ENCODE measurements at places on chromosomes 12 and 14. TPM values are rescaled to one million over a fixed set of nuclear protein-coding genes. Genes with fewer than 3 reads are reported as not detected.

DNA sequence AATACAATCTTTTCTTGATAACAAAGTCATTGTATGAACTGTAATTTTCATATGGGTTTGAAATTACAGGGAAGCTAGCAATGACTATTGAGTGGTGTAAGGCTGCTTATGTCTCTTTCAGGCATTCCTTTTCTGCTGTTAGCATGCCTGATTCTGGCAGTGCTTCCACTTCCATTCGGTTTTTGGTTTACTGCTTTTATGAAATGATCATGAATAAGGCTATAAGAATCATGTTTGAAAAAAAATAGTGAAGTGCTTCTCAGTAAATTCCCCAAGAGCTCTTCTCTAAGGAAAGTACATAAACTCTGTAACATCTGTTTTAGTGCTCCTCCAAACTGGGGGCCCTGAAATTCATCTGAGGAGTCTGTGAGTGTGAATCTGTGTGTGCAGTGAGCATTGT is 434.0 kb upstream of the RGS6 start:
- no peak for DNase-seq

DNA sequence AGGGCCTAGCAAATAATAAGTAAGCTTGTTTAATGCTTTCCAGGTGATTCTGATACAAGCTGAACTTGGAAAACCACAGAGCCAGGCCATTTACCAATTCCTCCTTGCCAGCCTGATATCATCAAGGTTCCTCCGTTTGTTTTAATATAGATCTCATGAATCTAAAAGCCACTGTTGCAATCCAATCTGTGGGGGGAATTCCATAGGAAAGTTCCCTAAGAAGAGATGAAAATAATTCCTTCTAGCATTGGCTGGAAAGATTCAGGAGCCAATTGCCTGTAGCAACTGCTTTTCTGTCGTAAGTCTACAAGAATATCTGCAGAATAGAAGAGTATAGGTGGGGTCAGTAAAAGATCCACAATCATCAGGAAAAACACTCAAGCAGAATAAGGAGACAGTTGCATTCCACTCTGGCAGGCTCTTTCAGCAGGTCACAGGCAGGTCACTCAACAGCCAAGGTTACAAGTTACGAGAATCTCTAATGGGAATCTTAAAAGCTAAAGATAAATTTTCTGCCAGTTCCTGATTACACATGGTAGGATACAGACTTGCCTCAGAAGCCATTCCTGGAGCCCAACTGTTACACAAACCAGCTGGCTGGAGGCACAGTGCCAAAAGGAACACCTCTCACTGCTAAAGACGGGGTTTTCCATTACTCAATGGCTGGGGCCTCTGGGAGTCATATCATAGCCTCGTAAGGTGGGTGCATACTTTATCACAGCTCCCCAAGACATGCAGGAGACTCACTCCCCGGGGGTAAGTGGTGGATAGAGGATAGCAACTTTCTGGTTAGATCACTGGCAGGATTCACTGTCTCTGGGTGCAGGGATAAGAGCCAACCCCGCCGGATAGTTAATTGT is 43.6 kb downstream of the FGD6 start:
- peak; percentile 33 for DNase-seq

DNA sequence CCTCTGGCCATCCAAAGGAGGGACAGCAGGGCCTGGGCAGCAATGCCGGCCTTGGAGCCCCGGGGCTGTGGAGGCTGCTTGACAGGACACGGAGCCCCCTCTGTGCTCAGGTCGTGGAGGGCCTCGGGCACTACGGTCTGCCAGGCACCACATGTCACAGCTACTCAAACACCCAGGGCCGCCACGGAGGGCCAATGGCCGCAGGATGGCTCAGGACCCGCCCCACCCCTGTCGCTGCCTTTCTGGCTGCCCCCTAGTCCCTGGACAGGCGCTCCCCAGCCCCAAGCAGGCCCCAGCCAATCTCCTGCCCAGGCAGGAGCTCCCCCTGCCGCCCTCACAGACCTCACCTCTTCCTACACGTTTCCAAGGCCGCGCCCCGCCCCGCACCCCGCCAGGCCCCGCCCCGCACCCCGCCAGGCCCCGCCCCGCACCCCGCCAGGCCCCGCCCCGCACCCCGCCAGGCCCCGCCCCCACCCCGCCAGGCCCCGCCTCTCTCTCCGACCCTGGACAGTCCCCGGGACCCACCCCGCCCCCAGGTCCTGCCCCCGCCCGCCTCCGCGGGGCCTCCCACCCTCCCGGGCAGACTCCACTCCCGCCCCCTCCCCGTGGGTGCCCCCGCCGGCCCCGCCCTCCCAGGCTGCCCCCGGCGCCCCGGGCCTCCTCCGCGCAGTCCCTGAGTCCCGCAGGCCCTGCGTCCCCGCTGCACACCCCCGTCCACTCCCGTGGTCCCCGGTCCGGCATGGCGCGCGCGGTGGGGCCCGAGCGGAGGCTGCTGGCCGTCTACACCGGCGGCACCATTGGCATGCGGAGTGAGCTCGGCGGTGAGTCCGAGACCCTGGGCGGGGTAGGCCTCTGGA is at the start of gene ASPG:
TSS of gene ASPG (plus strand) at position 669 of the 857 bp plus-strand sequence. CDS start at position 740, 71 bp downstream.
- DNase-seq: no peak

DNA sequence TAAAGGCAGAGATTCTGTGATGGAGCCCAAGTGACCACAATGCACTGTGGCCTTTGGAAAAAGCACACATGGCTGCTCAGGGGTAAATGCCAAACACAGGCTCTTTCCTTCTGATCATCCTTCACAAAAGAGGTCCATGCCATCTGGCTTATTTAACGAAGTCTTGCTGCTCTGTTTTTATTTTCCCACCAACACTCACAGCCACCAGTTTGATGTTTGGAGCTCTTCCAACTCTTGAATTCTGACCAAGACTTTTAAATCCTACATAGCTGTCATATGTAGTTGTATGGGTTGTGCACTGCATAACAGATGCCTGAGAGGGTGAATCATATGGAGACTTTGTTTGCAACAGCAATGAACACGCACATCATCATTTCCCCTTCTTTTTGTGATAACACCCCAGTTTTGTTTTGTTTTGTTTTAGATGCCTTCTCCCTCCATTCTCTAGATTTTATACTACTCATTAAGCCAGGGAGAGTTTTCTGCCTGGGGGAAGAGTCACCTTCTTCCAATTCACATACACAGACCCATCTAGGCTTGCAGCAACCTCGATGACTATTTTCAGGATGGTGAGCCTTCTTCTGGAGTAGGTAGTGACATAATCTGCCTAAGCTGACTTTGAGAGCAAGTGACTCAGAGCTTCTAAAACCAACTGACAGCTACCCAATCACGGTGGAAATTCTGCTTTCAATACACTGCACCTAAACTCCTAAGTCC is 145.2 kb upstream of the WSCD2 start:
- no peak for DNase-seq

DNA sequence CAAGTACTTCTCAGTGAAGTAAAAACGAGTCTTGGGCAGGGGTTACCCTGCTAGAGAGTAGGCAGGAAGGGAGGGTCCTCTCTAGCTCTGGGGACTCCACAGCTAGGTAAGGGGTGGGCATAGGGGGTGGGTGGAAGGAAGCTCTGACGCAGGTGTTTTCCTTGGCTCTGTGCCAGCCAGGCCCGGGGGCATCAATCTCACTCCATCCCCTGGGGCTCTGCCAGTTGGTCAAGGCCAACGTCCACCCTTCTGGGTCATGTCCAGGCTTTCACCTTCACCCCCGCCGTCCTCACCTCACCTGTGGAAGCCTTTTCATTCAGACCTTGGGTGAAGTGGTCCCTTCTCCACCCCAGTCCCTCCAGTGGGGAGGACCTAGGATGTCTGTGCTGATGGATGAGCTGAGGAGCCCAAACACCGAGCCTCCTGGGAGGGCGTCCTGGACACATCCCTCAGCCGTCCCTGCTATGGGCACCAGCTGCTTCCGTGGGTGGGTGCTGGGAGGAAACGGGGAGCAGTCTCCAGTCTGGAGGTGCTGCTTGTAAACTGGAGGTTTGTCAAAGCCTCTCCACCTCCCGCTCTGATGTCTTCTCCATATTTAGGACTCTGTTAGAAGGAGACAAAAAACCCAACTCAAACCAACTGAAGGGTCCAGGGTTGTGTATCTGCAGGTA is 71.5 kb upstream of the SFSWAP start:
- no peak for DNase-seq

- no peak for DNase-seq
These were observed 1.0 kb downstream of the FAIM2 start for GRCh38 chr12:49902399-49903350.

DNA sequence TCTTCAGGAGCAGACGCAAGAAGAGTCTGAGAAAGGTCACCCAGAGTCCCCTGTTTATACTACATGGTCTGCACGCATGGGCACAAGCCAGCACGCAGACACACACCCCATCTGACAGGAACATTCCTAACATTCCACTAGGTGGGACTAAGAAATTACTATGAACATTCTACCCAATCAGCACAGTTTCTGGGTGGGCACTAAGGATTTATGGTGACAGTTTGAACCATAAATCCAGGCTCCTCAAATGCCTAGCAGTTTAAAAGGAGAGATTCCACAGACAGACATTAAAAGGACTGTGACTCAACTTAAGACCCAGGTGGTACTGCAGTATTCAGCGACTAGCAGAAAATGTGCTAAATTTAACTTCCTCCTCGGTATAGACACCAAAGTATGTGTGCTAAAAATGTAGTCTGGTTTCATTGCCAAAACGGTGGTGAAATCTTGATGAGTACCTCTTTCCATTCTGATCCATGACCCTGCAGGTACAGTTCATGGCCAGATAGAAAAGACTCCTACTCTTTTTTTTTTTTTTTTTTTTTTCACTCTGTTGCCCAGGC is 16.2 kb downstream of the ABHD4 start:
- DNase-seq: peak; percentile 78

DNA sequence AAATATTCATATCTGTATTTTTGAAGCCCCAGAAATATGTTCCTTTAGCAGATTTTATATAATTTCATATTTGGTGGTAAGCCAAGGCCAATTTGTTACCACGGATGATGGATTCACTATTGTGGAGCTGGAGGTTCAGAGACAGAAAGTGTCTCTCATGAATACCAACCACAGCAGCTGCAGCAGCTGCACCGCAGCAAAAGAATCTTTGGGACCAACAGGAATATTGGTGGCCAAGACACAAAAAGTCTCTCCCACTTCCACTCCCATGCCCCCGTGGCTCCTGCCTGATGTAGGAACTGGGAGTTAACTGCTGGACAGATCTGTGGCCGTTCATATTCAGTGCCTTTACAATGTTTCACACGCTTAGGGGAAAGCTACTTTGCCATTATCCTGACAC is 155.3 kb downstream of the ADAMTS20 start:
- DNase-seq: no peak

DNA sequence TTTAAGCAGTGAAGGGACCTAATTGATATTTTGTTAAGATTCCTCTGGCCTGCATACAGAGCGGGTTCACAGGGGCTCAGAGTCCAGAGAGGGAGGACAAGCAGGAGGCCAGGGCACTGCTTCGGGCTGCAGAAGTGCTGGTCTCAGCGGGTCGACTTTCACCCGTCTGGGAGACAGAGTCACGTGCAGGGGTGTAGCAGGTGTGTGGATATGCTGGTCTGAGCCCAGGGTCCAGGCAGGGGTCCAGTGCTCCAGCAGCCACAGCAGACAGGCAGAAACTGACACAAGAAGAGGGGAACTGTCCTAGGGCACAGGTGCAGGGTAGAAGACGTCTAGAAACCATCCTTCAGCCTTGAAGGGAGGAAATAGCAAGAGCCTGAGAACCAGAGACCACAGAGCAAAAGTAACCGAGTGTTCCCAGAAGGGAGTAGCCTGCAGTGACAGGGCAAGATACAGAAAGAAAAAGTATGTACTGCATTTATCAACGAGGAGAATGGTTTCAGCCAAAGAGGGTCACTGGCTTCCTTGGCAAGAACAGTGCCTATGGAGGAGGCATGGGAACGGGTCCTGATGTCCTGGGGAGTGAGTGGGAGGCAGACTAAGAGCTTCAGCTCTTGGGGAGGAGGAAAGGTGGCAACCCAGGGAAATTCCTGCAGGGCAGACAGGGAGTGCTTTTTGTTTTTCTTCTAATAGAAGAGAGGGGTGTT is 28.7 kb downstream of the FBXO21 start:
- DNase-seq: no peak

DNA sequence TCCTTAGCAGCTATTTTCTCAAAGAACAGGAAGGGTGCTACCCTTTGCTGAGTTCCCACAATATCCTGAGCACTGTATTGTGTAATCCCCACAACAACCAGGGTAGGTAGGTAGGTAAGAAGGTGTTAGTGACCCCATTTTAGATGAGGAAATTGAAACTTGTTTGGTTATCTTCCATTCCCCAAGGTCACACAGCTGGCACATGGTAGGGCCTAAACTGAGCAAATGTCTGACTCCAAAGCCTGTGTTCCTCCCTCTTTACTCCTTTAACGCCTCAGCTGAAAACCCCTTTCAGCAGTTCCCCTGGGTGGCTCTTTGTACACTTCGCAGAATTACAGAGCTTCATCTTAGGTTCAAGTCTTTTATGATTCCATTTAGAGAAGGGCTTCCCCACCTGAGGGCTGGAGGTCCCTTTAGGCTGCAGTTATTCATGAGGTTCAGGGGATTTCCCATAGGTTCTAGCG is 26.5 kb upstream of the RIC8B start:
- DNase-seq: no peak

GRCh38 chr12:119705182-119705581 is 37.2 kb downstream of the PRKAB1 start:
- DNase-seq: no peak

DNA sequence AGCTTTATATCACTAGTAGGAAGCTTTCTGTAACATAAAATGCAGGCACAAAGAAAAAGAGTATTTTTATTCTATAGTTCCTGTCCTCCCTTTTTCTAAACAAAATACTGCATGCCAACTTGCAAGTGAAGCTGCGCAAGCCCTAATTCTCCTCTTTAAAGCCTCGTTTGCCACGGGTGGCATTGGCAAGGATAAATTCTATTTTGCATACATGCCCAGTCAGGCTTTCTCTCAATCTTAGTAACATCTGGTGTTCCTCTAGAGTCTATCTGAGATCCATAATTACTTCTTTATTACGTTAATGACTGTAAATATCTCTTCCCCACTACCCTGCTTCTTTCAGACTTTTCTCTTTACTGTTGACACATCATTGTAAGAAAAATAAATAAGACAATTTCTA is 97.1 kb upstream of the DAAM1 start:
- DNase-seq: no peak

- no peak for DNase-seq
These were observed 16.7 kb downstream of the HRK start for GRCh38 chr12:116864371-116865160.

- DNase-seq: no peak
These were observed 40.1 kb upstream of the DUSP6 start for GRCh38 chr12:89392391-89392790.

DNA sequence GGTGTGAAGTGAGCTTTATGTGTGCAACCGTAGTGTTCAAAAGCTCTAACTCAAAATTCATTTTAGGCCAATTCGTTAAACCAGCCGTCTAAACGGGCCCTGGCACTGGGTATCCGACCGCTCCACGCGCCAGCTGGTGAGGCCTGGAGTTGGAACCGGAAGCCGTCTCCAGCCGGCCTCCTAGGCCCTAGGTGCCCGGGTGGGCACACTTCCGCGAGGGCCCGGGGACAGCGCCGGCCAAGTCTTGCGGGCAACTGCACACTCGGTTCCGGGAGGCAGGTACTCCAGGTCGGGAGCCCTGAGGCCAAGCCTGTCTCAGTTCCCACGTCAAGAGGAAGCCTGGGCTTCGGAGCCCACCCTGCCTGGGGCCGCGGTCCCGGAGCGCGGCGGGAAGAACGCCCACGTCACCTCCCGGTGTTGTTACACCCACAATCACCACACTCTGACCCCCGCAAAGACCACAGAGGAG is 16.2 kb downstream of the OTX2 start:
- DNase-seq: no peak

GRCh38 chr12:537772-538171 is 78.0 kb downstream of the B4GALNT3 start:
- no peak for DNase-seq

PROX2 gene
- 0.58 TPM for polyA plus RNA-seq

SLC25A21 gene
- polyA plus RNA-seq: 3.1 TPM

IGF1 gene
- polyA plus RNA-seq: 6.1 TPM

KRT3 gene
- not detected for polyA plus RNA-seq

Data from right renal pelvis (tissue), 4 donors.